ENCODE measurements at places on chromosomes 11 and 22. TPM values are rescaled to one million over a fixed set of nuclear protein-coding genes. Genes with fewer than 3 reads are reported as not detected.
A peak's percentile ranks its signal among the peaks of the same experiment; 100 is the strongest.

Gene CSNK2A3
- polyA plus RNA-seq: 0.61 TPM

Gene IGF2
- 2.9 TPM for polyA plus RNA-seq

Gene TRIM49
- polyA plus RNA-seq: not detected

Gene FIBIN
- 7.2 TPM for polyA plus RNA-seq

DNA sequence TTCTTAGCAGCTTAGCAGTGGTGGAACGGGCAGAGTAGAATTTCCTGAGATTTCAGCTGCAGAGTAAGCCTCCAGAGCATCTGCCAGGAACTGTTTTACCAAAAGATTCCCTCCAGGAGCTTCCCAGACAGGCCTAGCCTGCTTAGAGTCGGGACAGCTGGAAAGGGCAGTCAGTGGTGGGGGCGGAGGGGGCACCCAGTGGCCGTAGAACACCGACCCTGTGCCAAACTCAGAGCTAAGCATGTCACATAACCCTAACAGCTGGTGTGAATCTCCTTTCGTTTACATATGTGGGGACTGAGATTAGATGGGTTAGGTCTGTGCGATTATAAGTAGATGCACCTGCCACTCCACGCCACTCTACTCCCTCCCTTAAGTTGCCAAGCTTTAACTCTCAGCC, 80.0 kb upstream of the CRTAM start:
- DNase-seq: peak; percentile 53

- DNase-seq: no peak
Measured at GRCh38 chr22:26798462-26799065, 141.2 kb downstream of the MIAT start.

- no peak for DNase-seq
Measured at GRCh38 chr11:107691000-107691750, 20.7 kb downstream of the SLN start.

DNA sequence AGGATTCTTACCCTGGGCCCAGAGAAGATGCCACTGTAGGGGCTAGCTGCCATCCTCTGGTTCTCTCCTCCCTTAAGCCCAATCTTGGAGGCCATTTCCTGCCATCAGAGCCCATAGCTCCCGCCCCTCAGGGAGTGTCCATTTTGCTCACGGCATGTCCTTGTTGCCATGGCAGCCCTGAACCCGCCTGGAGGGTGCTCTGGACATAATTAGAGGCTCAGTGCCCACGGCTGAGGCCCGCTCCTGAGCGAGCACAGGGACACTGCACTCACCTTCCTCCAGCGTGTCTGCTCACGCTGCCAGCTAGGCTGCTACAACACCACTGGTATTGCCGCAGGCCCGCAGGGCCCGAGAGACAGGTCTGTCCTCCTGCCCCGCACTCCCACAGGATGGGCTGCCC, 11.1 kb upstream of the SUSD2 start:
- DNase-seq: no peak

DNA sequence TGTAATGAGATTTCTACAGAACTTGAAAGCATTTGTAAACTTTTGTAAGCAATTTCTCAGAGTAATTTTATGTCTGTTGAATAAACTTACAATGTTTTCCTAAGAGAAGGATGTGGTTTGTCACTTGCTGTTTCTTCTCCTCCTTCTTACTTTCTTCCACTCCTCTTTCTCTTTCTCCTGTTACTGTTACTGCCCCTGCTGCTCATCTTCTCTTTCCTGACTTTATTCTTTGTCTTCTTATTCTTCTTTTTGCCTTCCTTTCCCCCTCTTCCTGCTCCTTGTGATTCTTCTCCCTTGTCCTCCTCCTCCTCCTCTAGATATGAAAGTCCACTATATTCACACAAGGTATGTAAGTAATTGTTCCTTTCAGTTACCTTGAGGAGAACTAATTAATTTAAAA, 31.1 kb upstream of the MMP7 start:
- no peak for DNase-seq

GRCh38 chr11:18144243-18144642, 11.9 kb downstream of the MRGPRX3 start:
- no peak for DNase-seq

DNA sequence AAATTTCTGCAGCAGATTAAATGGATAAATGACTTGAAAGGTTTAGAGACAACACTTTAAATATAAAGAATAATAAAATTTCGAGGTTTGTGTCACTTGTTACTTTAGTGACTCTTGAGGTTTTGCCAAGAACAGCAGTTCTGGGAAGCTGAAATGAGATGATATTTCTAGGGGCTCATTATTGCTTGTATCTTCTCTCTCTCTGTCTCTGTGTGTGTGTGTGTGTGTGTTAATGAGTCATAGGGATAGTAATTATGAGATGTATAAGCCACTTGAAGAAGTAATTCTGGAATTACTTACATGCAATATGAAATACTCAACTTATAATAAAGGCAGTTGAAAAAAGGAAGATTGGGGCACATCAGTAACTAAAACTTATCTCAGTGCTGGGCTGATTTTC, 9.6 kb upstream of the OR10G7 start:
- no peak for DNase-seq

All from lung (tissue), 17 donors.